ENCODE measurements at places on chromosomes 11 and 22. TPM values are rescaled to one million over a fixed set of nuclear protein-coding genes. Genes with fewer than 3 reads are reported as not detected.

- H3K36me3 ChIP-seq = no peaks in the 10 kb centered on the region
- H3K4me3 ChIP-seq = no peak overlapping the region
- H3K4me1 ChIP-seq = peaks cover 1% of the 10 kb centered on the region
Observed at GRCh38 chr11:104332110-104332509, 168.2 kb upstream of the PDGFD start.

- H3K27ac ChIP-seq = no peak overlapping the region
- H3K27me3 ChIP-seq = no peaks in the 10 kb centered on the region
- no peaks in the 10 kb centered on the region for H3K36me3 ChIP-seq
- no peak for DNase-seq
- H3K4me1 ChIP-seq = no peaks in the 10 kb centered on the region
- no peak overlapping the region for H3K4me3 ChIP-seq
Observed at GRCh38 chr11:133635244-133635739, 103.0 kb upstream of the OPCML start.

- H3K4me1 ChIP-seq = peaks cover 11% of the 10 kb centered on the region
- peak overlapping the region; percentile 51 for H3K4me3 ChIP-seq
- H3K36me3 ChIP-seq = no peaks in the 10 kb centered on the region
- peaks cover 20% of the 10 kb centered on the region for H3K27me3 ChIP-seq
- no peak overlapping the region for H3K27ac ChIP-seq
Observed at GRCh38 chr11:126163074-126163700, 48.3 kb downstream of the RPUSD4 start.

The KDM4D gene
- total RNA-seq = 0.38 TPM

The CEND1 gene
- 12.1 TPM for total RNA-seq
